NCI-H2227 treated with DMSO at 0.1 percent for 48 hours (cell line): ENCODE measurements at places on chromosomes 7 and 10.

GRCh38 chr10:88989824-88990383 is 694 bp upstream of the FAS start:
- no peak for DNase-seq

DNA sequence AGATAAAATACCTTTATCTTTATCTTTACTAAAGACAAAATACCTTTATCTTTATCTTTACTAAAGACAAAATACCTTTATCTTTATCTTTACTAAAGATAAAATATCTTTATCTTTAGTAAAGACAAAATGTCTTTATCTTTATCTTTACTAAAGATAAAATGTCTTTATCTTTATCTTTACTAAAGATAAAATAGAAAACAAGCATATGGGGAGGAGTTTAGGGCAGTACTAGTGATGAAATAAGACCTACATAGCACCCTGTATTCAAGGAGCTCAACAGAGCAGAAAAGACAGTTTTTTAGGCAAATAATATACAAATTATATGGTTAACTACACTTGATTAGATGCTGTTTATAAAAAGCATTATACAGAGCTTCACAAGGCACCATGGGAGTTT is 19.3 kb downstream of the ANKRD22 start:
- DNase-seq, result no peak

GRCh38 chr7:8277394-8277982 is 15.5 kb upstream of the ICA1 start:
- no peak for DNase-seq

DNA sequence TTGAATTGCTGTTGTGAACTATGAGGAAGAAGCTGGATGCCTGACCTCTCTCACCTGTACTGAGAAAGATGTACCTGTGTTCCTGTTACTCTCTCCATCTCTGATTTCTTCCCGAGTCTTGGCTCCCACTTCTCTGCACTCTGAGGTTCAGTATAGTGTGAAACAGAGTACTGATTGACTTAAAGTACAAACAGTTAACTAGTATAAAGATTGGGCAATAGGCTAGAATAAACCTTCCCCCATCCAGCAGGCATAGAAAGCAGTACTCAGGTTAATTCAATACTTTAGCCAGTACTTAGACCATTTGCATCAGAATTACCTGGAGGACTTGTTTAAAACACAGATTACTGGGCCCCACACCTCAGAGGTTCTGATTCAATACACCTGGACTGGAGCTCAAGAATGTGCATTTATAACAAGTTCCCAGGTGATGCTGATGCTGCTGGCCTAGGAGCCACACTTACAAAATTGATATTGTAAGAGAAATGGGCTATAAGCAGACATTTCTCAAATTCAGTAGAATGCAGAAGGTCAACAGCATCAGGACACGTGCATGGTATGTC is 51.6 kb downstream of the ANK3 start:
- DNase-seq, result no peak

DNA sequence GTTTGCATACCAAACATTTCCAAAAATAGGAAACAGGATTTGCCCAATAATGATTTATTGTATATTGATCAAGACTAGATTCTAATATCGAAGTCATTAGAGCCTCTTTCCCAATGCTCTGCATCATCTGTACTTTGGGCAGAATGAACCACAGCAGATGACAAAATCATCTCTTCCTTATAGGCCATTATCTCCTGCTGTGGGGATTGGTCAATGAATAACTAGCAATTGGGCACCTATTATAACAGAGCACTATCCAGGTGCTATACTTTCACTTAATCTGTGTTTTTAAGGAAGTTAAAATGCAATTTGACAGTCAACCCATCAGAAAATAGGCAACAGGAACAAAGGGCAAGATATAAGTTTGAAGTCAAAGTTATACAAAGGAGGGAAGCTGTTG is 290.3 kb downstream of the AHR start:
- no peak for DNase-seq
